ENCODE measurements at places on chromosomes 5 and 9.

DNA sequence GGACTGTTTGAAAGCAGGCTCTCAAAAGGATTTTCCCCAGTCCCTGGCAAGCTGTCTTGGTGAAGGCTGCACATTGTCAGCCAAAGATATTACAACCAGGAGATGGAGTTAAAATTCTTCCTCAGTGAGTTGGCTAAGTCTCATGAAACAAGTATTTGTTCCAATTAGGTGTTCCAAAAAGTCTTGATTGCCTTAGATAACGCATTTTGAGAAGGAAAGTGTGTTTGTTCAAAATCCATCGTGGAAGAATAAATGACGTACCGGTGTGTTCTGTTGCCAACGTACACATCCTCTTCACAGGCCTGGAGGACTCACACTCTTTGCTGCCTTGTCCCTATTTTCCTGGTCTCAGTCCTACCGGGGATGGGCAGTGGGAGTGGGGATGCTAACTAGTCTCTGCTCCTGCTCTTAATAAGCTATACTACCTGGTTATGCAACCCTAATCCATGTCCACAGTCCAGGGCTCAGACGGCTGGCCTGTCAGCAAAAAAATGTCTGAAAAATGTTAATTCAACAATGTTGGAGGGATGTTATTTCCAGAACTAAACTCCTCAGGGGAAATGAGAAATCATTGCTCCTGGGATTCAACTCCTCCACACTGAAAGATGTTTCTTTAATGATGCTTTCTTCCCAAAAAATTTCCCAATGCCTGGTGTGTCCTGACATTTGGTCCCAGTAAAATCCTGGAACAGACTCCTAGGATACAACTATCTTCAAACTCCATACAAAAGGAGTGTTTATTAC is 175.3 kb upstream of the KLF9 start:
- no peak for DNase-seq

DNA sequence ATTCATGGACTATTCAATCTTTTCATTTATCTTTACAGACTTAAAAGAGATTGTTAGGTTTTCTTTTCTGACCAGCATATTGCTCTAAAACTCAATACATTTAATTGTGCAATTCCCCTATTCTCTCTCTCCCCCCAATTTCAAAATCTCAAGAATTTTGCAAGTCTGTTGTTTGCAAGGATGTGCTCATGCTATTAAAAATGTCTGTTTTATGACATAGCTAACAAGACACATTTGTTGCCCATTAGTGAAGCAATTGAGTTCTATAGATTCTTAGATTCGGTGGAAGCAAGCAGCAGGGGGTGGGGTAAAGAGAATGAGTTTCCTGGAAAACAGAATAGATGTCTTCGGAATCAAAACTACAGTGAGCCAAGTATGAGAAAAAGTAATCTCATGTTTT is 8.5 kb upstream of the CSNK1A1 start:
- DNase-seq: no peak

- no peak for DNase-seq
Measured at GRCh38 chr5:33903118-33903517, 11.3 kb upstream of the ADAMTS12 start.

- no peak for DNase-seq
Measured at GRCh38 chr9:70465398-70465797, 50.9 kb upstream of the KLF9 start.

DNA sequence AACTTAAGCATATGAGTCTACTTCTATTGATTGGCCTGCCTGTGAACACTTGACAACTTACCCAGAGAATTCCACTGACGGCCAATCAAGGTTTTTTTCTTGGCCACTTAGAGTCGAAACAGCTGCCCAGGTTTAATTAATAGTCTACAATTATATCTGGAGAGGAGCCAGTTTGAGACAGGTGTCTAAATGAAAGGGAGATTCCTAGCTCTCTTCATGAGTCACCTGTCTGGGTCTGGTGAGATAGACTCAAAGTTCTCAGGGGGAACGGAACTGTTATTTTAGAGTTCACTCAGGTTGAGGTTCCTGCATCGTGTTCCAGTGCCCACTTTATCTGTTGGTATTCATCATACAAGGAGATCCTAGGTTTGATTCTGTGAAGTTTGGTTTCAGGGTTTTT is 111.0 kb downstream of the CD180 start:
- no peak for DNase-seq

- no peak for DNase-seq
Measured at GRCh38 chr9:137444106-137444790, 3.1 kb upstream of the ENTPD8 start.

- no peak for DNase-seq
Measured at GRCh38 chr9:112044186-112044585, 130.9 kb downstream of the SUSD1 start.

- no peak for DNase-seq
Measured at GRCh38 chr5:80745490-80745889, 90.7 kb upstream of the DHFR start.

GRCh38 chr9:86298873-86299272 is 16.5 kb upstream of the ISCA1 start:
- DNase-seq: no peak

DNA sequence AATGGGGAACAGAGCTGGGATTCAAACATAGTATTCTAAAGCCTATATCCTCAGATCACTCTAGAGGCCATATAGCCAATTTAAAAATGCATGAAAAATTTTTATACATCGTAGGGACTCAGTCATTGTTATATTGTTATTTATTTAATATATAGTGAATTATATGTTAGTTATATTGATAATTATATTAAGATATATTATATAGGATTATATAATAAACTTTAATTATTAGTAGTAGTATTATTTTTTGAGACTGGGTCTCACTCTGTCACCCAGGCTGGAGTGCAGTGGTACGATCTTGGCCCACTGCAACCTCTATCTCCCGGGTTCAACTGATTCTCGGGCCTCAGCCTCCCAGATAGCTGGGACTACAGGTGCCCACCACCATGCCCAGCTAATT is 65.7 kb upstream of the DPYSL3 start:
- no peak for DNase-seq

DNA sequence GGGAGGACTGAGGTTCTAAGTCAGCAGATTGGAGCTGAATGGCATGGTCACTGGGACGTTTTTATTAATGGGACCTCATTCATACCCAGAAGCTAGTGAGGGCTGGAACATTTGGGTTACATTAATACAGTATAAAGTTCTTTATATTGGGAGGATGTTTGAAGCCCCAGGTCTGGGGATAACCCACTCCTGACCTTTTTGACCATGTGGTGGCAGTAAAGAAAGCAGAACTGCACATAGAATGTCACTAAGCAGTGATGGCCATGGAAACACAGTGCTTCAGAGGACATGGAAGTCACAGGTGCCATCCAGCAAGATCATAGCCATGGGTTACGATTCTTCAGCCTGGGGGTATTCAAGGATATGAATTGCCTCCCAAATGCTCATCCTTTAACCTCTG is 176.0 kb downstream of the ATP10B start:
- DNase-seq: no peak

- DNase-seq: peak; percentile 71
Measured at GRCh38 chr5:173573126-173573960, 43.1 kb downstream of the BOD1 start.

DNA sequence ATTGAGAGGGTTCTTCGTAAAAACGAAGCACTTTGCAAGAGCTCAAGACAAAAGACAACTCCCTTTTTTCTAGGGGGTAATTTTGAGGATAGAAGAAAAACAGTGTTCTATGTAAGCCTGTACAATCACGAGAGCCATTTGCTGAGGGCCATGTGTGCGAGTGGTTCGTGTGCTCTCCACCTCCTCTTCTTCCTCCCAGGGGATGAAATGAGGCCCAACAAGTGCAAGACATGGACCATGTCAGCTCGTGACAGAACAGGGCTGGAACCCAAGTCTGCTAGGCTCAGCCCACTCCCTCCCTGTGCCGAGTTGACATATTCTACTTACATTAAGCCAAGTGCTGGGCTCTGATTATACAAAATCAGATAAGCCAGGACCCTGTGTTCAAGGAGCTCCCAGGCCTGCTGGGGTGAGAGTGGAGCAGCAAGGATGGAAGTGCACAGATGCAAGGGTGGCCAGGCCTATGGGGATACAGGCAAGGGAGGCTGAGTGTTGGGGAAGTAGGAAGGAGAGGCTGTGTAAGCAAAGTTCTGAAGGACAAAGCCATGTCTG is 97.9 kb upstream of the MSX2 start:
- DNase-seq: no peak

- DNase-seq: no peak
Measured at GRCh38 chr5:1672396-1672795, 127.2 kb downstream of the MRPL36 start.

GRCh38 chr9:111483439-111483857 is 735 bp downstream of the ECPAS start:
- DNase-seq: peak; percentile 55

GRCh38 chr5:149002761-149003689 is 59.8 kb downstream of the SH3TC2 start:
- no peak for DNase-seq

GRCh38 chr5:96280946-96281393 is 152.1 kb downstream of the PCSK1 start:
- DNase-seq: no peak

- DNase-seq: no peak
Measured at GRCh38 chr9:71368157-71368556, 246.7 kb upstream of the TRPM3 start.

DNA sequence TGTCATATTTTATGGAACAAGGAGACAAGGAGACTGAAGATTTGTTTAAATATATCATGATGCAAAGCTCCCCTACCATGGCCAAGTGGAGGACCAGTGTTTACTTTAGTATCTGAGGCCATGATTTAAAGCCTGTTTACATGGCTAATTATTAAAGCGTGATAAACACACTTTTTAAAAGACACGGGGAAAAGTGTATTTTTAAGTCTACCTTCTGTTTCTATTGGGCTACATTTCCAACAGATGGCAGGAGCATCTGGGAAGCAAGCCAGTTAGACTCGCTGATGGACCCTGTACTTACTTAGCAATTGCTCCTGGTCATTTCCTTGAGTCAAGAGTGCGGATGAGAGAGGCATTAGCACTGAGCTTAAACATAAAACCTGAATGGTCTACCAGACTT is 480.3 kb upstream of the SEMA6A start:
- no peak for DNase-seq

Measured in GM12891 (cell line).